ENCODE measurements at places on chromosomes 2 and 18.
A peak's percentile ranks its signal among the peaks of the same experiment; 100 is the strongest.

- DNase-seq = no peak
Measured at GRCh38 chr18:41436772-41437171, 518.3 kb upstream of the PIK3C3 start.

GRCh38 chr2:120703330-120703994 lies 32.2 kb upstream of the GLI2 start:
- peak; percentile 75 for DNase-seq

DNA sequence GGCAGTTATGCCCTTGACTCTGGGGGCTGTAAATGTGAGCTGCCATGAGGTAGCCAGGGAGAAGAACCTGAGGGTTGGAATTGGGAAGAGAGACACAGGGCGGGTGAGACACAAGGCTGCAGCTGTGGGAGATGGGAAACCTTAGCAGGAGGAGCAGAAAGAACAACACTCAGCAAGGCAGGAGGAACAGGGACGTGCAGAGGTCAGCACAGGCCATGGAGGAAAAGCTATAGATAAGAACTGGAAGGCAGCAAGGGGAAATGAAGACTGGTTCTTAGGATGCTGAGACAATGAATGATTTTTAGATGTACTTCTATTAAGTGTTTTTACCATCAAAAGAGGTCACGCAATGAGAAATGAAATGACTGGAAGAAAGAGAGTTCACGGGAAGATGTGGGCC lies 80.2 kb downstream of the USP40 start:
- no peak for DNase-seq

GRCh38 chr2:188519136-188519535 lies 227.5 kb downstream of the GULP1 start:
- no peak for DNase-seq

DNA sequence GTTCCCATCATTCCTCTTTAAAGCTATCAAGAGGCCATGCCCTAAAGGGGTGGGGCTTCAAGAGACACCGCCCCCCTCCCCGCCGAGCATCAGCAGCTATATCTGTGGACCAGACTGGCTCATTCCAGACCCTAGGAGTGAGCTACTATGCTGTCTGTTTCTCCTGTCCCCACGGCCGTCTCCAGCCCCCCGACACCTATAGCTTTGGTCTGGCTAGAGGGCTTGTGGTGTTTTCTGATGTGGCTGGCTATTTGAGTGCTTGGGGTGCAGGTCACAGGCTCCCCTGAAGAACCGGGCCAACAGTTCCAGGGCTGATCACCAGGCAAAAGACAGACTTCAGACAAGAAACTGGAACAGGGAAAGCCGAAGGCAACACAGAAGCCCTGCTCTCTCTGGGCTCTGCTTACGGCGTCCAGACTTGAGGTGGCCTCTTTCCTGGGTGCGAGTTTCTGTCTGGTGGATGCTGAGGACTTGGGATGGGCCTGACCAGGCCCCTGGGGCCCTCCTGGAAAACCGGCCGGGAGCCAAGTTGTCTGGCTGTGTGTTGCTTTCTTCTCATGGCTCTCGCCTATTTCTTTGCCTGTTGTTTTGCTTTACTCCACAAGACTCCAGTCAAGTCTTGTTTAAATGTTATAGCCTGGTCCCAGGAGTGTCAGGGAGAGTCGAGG lies 83.6 kb downstream of the KLHL29 start:
- DNase-seq = no peak

DNA sequence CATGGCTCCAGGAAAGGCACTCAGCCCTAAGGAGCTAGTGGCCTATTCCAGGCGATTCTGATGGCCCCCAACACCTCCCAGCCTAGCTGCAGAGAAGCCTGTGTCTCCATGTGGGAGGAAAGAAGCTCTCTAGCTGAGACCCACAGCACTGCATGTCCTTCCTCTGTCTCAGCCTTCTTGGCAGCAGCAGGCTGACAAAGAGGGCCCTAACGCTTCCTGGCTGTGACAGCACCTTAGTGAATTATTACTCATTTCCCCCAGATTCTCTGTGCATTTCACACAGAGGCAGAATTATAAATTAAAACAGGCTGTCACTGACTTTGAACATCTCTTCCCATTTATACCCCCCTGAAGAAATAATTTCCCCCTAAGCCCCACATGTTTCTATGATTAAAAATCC lies 206.8 kb downstream of the CLIP4 start:
- DNase-seq = no peak

GRCh38 chr2:97645112-97645694 lies 659 bp upstream of the COX5B start:
- no peak for DNase-seq

- no peak for DNase-seq
Measured at GRCh38 chr2:200509235-200509611, 645 bp downstream of the KCTD18 start.

DNA sequence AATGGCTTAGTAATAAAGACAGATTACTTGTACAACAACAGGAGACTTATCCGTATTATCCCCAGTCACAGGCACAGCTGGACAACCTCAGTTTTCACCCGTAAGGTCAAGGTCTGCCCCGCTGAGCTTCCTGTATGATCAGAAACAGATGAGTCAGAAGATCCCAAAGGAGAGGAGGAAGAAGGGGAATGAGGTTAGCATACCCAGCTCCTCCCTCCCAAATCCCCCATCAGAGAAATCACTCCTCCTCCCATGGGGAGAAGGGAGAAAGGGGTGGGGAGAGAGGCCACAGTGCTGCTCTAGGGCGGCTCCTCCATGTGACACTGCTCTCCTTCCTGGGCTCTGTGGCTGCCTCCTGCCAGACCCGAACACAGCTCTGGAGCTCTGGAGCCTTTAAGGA lies 53.8 kb upstream of the SPTBN1 start:
- no peak for DNase-seq

DNA sequence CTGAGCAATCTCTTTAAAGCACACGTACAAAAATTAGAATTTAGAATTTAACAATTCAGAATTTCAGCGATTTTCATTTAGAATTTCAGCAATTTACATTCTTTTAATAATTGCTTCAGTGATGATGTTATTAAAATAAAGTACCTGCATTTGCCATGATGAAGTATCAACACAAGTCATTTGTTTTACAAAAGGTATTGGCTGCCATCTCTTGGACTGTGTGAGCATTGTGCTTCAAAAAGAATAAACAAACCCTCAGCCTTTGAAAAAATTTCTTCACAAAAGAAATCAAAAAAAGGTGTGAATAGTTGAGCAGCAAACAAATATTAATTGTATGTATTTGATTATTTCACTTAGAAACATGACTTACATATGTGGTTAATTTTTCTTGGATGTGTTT lies 27.1 kb upstream of the ZC3H15 start:
- no peak for DNase-seq

GRCh38 chr2:147792966-147793617 lies 51.7 kb upstream of the ACVR2A start:
- DNase-seq = peak; percentile 15

GRCh38 chr2:27888790-27889189 lies 1.4 kb downstream of the RBKS start:
- no peak for DNase-seq

- DNase-seq = no peak
Measured at GRCh38 chr2:206804326-206804725, 38.9 kb downstream of the FASTKD2 start.

Data from brain microvascular endothelial cell (primary cell).